ENCODE measurements at places on chromosomes 11 and 22.

- DNase-seq, result no peak
These were observed 39.4 kb downstream of the CYP2R1 start for GRCh38 chr11:14852571-14853177.

GRCh38 chr11:96230686-96231085, 112.3 kb downstream of the MAML2 start:
- DNase-seq, result no peak

DNA sequence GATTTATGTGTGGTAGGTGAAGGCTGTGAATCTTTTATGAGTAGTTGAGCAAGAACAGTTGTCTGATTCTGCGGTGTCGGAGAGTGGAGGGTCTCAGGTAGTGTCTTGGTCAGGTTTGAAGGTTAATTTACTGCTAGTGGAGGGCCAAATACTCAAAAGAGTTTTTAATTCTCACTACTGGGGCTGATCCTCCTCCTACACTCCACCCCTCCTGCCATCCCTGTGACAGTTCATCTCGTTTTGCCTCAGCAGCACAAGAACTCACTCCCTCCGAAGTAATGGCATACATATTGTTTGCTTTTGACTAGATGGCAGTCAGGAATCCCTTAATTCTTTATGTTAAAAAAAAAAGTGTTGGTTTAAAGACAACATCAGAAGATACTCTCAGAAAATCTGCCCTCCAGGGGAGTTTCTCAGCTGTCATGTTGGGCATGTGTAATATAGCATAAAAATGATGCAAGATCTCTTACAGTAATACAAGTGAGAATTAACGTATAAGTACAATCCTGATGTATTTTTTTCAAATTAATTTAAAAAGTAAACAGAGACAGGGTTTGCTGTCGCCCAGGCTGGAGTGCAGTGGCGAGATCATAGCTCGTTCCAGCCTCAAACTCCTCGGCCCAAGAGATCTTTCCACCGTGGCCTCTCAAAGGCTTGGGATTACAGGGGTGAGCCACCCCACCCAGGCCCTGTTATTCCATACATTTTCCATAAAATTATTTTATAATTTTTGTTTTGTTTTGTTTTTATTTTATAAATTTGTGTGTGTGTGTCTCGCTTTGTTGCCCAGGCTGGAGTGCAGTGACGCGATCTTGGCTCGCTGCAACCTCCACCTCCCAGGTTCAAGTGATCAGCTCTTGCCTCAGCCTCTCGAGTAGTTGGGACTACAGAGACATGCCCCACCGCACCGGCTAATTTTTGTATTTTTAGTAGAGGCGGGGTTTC, 1.3 kb downstream of the FAR1 start:
- DNase-seq, result no peak

- DNase-seq, result no peak
These were observed 1309.7 kb downstream of the LRRC4C start for GRCh38 chr11:40149721-40150120.

- DNase-seq, result no peak
These were observed 190.6 kb upstream of the C11orf58 start for GRCh38 chr11:16547879-16548278.

DNA sequence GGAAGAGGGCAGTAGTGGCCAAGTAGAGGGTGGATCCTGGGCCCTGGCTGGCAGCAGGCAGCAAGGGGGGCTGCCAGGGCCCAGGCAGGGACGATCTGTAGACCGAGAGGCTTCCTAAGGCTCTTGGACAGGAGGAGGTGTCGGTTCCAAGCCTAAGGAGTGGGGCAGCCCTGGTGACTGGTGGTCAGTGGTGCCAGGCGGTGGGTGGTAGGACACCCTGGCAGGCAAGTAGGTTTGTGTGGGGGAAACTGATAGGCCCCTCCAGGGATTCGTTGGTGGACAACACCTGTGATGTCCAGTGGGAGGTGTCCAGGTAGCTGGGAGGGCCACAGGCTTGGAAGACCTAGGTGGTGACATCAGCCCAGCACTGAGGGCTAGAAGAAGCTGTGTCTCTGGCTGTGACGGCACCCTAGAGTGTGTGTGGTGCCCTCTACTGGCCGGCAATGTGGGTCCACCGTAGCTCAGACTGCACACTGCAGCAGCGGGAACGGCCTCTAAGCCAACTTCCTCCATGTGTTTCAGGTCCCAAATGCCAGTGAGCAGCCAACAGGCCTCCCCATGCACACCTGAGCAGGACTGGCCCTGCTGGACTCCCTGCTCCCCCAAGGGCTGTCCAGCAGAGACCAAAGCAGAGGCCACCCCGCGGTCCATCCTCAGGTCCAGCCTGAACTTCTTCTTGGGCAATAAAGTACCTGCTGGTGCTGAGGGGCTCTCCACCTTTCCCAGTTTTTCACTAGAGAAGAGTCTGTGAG, 9.4 kb upstream of the SAMM50 start:
- DNase-seq, result no peak

- no peak for DNase-seq
These were observed 104.2 kb upstream of the SORL1-AS1 start for GRCh38 chr11:121556937-121557336.

DNA sequence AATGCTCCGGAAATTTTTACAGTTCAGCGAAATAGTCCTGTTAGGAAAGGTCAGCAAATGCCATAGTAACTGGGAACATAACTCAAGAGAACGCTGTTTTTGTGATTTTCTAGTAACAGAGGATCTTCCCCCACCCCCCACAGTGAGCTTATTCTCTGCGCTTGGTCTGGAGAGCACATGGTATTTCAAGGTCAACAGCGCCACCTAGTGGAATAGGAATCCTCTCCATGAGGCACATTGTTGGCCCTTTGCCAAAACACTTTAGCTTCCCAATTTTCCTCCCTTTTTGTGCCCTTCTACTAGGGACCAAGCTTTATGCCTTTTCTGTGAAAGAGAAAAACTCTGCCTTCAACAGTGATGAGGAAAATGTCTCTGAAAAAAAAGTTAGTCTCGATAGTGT, 13.2 kb upstream of the OR4C12 start:
- no peak for DNase-seq

- no peak for DNase-seq
These were observed 53.2 kb downstream of the MYO7A start for GRCh38 chr11:77181226-77181625.

DNA sequence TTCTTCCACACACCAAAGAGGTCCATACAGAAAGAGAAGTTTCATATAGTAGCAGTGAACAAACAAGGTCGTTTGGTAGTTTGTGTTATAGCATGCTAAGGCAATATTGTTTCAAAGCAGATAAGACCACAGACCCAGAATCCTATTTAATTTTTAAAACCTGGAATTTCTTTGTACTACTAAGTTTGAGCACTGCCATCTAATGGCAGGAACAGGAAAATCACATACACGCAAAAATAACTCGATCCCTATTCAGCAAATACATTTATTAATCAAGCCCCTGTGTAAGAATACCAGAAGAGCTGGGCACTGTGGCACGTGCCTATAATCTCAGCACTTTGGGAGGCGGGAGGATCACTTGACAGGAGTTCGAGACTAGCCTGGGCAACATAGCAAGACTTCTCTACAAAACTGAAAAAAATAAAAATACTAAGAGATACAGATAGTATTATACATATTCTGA, 2.9 kb upstream of the BTBD10 start:
- DNase-seq, result no peak

DNA sequence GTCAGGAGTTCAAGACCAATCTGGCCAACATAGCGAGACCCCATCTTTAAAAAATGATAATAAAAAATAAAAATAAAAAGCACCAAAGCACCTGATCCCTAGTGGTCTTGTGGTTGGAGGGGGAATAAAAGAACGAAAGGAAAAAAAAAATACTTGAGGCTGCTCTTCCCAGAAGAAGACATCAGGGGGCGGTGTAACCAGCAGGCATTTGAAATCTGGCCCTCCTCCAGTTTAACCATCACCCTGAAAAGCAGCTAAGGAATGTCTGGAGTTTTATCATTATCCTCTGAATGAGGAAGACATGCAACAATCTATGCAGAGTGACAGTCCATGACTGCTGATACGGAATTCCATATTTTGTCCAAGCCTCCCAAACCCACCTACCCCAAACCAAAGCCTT, 5.6 kb upstream of the KCTD17 start:
- no peak for DNase-seq

- DNase-seq, result no peak
These were observed 9.1 kb upstream of the CCDC81 start for GRCh38 chr11:86365546-86365945.

GRCh38 chr22:33666961-33667619, 253.2 kb downstream of the LARGE1 start:
- no peak for DNase-seq

DNA sequence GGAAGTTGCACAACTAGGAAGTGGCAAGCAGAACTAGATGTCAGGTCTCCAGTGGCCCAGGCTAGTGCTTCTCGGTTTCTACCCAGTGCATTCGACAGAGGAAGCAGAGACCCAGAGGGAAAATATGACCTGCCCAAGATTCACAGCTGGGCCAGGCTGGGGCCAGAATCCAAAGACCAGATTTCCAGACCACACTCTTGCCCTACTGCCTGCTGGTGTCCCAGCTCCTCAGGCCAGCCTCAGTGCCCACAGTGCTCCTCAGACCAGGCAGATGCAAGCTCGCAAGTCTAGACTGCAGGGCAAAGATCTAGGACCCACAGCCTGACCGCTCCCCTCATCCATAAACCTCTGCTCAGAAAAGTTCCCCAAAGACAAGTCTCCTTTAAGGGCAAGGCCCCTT, 262.6 kb downstream of the BUD13 start:
- DNase-seq, result no peak

- no peak for DNase-seq
These were observed 66.8 kb upstream of the E2F8 start for GRCh38 chr11:19307498-19307897.

DNA sequence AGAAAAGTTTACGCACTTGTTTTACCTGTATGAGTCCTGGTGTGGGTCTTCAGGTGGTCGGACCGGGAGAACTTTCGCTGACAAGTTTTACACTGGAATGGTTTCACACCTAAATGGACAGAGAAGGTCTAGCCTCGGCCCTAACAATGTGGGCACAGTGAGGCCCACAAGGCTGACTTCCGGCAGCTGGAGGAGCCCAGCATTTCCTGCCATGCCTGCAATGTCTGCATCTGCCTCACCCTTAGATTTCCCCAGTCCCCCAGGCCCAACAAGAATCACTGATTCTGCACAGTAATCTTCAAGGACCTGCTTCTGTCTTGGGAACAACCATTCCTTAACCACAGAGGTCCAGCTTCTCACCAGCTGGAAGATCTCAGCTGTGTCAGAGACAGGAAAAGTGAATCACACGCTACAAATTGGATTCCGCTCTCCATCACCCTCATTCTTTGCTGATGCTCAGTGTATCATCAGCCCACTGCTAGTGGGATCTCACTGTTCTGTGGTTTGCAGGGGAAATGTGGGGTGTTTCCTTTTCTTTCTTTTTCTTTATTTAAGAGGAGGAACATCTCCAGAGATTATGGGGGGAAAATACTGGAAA, 43.3 kb downstream of the WT1 start:
- DNase-seq, result no peak

DNA sequence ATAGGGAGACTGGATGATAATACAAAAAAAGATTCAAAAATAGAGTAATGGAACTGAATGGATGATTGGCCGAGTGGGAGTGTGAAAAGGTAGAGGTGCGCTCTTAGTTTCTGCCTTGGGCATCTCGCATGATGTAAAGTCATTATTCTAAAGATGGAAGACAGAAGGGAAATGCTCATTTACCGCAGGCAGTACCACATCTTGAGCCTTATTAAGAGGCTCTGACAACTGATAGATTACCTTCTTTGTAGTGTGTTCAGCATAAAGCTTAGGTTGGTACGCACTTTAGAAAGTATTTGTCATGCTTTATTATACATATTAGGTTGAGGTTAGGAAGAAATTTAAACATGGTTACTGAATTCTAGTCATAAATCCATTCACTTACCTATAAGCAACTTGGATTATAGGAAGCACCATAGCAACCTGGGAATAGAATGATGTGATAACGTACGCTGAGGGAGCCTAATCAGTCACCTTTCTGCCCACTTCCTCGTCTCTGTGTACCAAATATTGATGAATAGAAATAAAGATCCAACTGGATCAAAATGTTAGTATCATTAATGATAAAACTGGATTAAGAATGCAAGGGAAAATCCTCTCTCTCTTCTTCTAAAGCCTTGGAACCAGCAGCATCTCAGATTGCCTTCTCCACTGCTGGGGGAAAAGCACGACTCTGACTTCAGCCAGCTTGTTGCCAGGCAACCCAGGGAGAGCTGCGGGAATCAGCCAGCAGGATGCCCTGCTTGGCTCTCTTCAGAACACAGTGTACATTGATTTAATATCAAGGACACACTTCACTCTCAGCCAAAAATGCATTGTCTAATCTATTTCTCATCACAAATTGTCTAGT, 29.0 kb upstream of the VWA5A start:
- no peak for DNase-seq

- no peak for DNase-seq
These were observed 60.9 kb upstream of the PARVG start for GRCh38 chr22:44119669-44120313.

DNA sequence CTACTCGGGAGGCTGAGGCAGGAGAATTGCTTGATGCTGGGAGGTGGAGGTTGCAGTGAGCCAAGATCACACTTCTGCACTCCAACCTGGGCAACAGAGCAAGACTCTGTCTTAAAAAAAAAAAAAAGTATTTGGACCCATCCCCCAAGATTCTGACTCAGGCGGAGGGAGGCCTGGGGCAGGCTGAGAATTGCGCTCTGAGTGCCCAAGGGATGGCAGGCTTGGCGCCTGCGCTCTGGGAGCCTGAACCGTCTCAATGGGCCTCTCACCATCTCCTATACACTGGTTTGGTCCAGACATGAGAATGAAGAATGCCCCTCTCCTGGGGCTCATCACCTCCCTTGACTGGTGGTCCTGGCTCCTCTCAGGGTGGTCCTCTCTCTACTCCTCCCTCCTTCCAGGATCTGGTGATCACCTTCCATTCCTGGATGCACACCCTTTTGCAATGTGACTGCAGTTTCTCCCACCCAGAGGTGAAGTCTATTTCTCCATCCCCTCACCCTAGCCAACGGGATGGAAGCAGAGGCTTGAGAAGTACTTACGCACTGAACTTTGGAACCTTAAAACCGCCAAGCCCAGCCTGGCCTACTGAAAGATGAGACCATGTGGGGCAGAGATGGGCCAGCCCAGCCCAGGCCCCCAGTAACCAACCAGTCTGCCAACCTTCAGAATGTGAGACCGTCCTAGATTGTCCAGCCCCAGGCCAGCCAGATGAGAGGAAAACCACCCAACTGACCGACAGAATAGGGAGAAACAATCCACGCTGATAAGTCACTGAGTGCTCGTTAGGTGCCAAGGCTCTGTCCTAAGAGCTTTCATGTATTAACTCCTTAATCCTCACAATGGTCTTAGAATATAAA, 4.9 kb downstream of the POLR3H start:
- DNase-seq, result no peak

GRCh38 chr11:114912826-114913225, 234.5 kb downstream of the NXPE2 start:
- no peak for DNase-seq

Measured in esophagus squamous epithelium (tissue), 5 donors.